Activated CD4-positive, alpha-beta T cell treated with anti-CD3 and anti-CD28 coated beads, Interleukin-2, amount 10 ng/mL, durations not matched to agents 7 days and 5 days (primary cell): ENCODE measurements at places on chromosomes 2 and 18. TPM values are rescaled to one million over a fixed set of nuclear protein-coding genes. Genes with fewer than 3 reads are reported as not detected.

PRKAG3 gene
- total RNA-seq = not detected

GRCh38 chr18:37407571-37407970, 158.0 kb downstream of the CELF4 start:
- no peak overlapping the region for H3K27ac ChIP-seq
- no peaks in the 10 kb centered on the region for H3K27me3 ChIP-seq
- DNase-seq = no peak
- H3K4me1 ChIP-seq = peaks cover 3% of the 10 kb centered on the region
- no peak overlapping the region for H3K4me3 ChIP-seq
- H3K36me3 ChIP-seq = no peaks in the 10 kb centered on the region

- no peaks in the 10 kb centered on the region for H3K36me3 ChIP-seq
- DNase-seq = no peak
- H3K4me1 ChIP-seq = no peaks in the 10 kb centered on the region
- H3K27ac ChIP-seq = no peak overlapping the region
- no peak overlapping the region for H3K4me3 ChIP-seq
Measured at GRCh38 chr2:39583781-39584180, 81.9 kb upstream of the TMEM178A start.

- no peaks in the 10 kb centered on the region for H3K4me1 ChIP-seq
- H3K27ac ChIP-seq = no peak overlapping the region
- DNase-seq = no peak
- H3K4me3 ChIP-seq = no peak overlapping the region
- no peaks in the 10 kb centered on the region for H3K27me3 ChIP-seq
Measured at GRCh38 chr2:144156736-144157640, 362.9 kb downstream of the ZEB2 start.

DNA sequence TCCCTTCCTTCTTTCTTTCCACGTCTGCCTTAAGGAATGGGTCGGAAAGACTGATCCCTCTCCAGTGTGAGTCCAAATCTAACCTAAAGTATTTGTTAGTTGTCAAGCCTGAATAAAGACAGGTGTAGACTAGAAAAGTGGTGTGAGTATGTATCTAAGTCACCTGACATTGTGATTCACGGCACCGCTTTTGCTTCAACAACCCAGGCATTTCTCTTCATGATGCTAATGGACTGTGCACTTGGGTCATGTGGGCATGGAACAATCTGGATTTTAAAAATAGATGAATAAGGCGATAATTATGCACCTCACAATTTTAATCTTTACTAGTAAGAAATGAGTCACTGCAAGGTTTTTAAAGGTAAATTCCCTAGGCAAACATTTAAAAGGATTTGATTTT, 107.5 kb downstream of the LIPG start:
- peaks cover 28% of the 10 kb centered on the region for H3K27me3 ChIP-seq
- no peak overlapping the region for H3K27ac ChIP-seq
- no peaks in the 10 kb centered on the region for H3K36me3 ChIP-seq
- DNase-seq = no peak
- no peaks in the 10 kb centered on the region for H3K4me1 ChIP-seq
- no peak overlapping the region for H3K4me3 ChIP-seq

DNA sequence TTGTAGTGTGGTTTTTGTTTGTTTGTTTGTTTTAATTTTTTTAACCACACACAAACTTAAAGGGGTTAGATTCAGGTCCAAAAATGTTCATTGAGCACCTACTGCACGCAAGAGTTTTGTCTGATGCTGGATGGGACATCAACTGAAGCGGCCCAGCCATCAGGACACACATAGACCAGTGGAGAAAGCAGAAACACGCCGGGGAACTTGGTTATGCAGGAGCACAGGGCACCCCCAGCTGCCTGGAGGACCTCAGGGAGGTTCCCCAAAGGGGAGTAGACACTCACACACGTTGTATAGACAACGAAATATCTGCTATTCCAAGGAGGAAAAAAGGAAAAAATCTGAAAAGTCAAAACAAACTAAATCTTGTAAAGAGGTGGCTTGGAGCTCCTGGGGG, 191.7 kb downstream of the GBX2 start:
- peaks cover 5% of the 10 kb centered on the region for H3K27me3 ChIP-seq
- H3K36me3 ChIP-seq = no peaks in the 10 kb centered on the region
- H3K4me1 ChIP-seq = no peaks in the 10 kb centered on the region
- H3K27ac ChIP-seq = no peak overlapping the region
- no peak for DNase-seq
- no peak overlapping the region for H3K4me3 ChIP-seq
